ENCODE measurements at places on chromosomes 3 and 15. TPM values are rescaled to one million over a fixed set of nuclear protein-coding genes. Genes with fewer than 3 reads are reported as not detected.

PYDC2 gene
- polyA plus RNA-seq, result not detected

SAXO2 gene
- polyA plus RNA-seq, result 6.4 TPM

NPAP1 gene
- 0.47 TPM for polyA plus RNA-seq

GOLGA6C gene
- not detected for polyA plus RNA-seq

WDR72 gene
- polyA plus RNA-seq, result not detected

RAD51 gene
- not detected for polyA plus RNA-seq

VEPH1 gene
- polyA plus RNA-seq, result 0.32 TPM

EOGT gene
- polyA plus RNA-seq, result 2.7 TPM

HDGFL3 gene
- polyA plus RNA-seq, result 34.8 TPM

C3orf20 gene
- polyA plus RNA-seq, result not detected

ATP13A5 gene
- not detected for polyA plus RNA-seq

ANKRD63 gene
- not detected for polyA plus RNA-seq

EIF3J gene
- polyA plus RNA-seq, result 54.9 TPM

SLC27A2 gene
- not detected for polyA plus RNA-seq

TF gene
- polyA plus RNA-seq, result 10.3 TPM

ARHGEF3 gene
- polyA plus RNA-seq, result 10.4 TPM

IL5RA gene
- not detected for polyA plus RNA-seq

ITGB5 gene
- 1.8 TPM for polyA plus RNA-seq

SAMMSON gene
- polyA plus RNA-seq, result not detected

TRIM71 gene
- polyA plus RNA-seq, result not detected

CFAP44 gene
- polyA plus RNA-seq, result 3.2 TPM

SH3GL3 gene
- 2.9 TPM for polyA plus RNA-seq

PLSCR2 gene
- 9.1 TPM for polyA plus RNA-seq

KIF23 gene
- 0.38 TPM for polyA plus RNA-seq

STAC gene
- polyA plus RNA-seq, result 0.85 TPM

NR2E3 gene
- 1.5 TPM for polyA plus RNA-seq

ARPC4 gene
- polyA plus RNA-seq, result 63.2 TPM

OR5K4 gene
- polyA plus RNA-seq, result not detected

GPR176 gene
- 2.4 TPM for polyA plus RNA-seq

ITGA11 gene
- 0.42 TPM for polyA plus RNA-seq

LDHAL6B gene
- not detected for polyA plus RNA-seq

FGF12 gene
- polyA plus RNA-seq, result 149 TPM

ACTL6A gene
- 10.2 TPM for polyA plus RNA-seq

A4GNT gene
- polyA plus RNA-seq, result not detected

CFAP161 gene
- polyA plus RNA-seq, result not detected

All from Purkinje cell (primary cell).